ENCODE measurements at places on chromosomes 13 and 19.

GRCh38 chr13:44148159-44148914, 225.3 kb upstream of the SERP2 start:
- no peak for DNase-seq

- DNase-seq, result no peak
Measured at GRCh38 chr13:91544723-91545122, 146.3 kb downstream of the GPC5 start.

- DNase-seq, result no peak
Measured at GRCh38 chr13:97317933-97318332, 95.8 kb downstream of the MBNL2 start.

GRCh38 chr13:114015111-114015968, 41.5 kb upstream of the C13orf46 start:
- DNase-seq, result no peak

DNA sequence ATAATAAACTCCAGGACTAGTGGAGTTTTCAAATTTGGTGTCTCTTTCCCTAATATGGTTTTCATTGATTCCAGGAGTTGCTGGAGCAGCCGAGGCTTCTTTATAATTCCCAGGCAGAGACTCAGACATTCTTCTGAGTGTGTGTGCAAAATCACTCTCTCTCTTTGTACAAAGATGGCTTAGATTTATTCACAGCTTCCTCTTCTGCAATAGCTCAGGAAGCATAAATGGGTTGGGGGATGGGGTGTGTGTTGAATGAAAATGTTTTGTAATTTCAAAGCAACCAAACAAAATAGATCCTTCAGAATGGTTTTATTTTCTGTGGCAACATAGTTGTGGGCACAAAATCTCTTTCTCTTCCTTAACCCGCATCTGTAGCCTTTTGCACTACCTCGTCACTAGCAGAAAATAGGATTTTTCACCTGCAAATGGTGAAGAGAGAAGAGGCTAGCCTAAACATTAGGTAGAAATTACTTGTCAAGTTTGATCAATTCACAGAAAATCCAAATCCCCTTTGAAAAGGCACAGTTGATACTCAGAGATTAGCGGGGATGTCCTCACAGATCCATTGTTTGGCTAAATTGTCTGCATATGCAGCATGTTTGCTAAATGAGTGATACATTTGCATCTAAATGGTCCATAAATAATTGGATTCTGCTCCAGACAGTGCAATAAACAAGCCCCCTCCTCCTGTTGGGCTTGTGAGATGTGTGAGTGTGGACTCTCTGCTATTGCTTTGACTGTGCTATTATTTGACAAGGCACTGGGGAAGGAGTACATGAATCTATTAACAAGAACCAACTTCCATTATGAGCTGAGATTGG, 66.7 kb downstream of the CBY2 start:
- DNase-seq, result no peak

DNA sequence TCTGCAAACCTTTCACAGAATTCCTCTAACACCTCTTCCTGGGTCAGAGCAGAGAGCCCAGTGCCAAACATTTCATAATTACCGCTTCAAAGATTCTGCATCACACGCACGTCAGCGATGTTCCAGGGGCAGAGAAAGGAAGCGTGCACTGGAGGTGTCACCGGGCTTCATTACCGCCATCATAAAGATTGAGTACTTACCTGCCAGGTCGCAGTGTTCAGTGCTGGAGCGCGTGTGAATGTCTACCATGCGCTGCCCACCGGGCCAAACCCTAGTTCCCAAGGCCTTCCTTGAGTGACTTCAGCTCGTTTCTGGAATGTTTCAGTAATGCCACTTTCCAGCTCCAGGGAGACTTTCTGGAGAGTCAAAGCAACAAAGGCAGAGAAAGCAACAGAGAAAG, 104.4 kb downstream of the ZDHHC20 start:
- no peak for DNase-seq

- no peak for DNase-seq
Measured at GRCh38 chr13:48593536-48593935, 60.2 kb upstream of the CYSLTR2 start.

DNA sequence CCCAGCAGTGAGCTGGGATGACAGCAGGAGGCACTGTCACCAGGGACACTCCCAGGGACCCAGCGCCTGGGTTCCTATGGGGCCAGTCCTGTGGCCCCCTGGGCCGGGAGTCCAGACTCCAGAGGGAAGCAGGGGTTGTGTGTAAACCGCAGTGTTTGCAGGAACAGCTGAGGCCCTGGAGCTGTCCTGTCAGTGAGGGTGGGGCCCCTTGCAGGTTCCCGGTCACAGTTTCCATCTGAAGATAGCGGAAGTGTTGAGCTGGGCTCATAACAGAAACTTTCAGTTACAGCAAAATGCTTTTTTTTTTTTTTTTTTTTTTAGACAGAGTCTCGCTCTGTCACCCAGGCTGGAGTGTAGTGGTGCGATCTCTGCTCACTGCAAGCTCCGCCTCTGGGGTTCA, 17.7 kb upstream of the CSNK1G2 start:
- no peak for DNase-seq

DNA sequence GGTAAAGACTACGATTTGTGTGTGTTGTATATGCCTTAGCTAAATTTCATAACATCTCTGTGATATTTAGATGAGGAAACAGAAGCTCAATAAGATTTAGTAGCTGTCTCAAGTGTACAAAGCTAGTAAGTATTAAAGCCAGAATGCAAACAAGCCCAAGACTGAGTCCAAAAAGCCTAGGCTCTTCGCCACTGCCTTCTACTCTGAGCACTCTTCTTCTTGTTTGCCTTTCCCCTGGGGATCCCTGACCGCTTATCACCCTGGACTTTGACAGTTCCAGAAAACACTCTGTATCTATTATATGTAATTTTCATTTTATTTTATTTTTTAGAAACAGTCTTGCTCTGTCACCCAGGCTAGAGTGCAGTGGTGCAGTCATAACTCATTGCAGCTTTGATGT, 5.8 kb downstream of the TM9SF2 start:
- DNase-seq, result no peak

GRCh38 chr19:47714339-47714738, 1.1 kb downstream of the EHD2 start:
- DNase-seq, result no peak

- no peak for DNase-seq
Measured at GRCh38 chr13:48491423-48492095, 41.3 kb downstream of the RCBTB2 start.

- DNase-seq, result no peak
Measured at GRCh38 chr13:112351825-112352224, 24.3 kb upstream of the SPACA7 start.

DNA sequence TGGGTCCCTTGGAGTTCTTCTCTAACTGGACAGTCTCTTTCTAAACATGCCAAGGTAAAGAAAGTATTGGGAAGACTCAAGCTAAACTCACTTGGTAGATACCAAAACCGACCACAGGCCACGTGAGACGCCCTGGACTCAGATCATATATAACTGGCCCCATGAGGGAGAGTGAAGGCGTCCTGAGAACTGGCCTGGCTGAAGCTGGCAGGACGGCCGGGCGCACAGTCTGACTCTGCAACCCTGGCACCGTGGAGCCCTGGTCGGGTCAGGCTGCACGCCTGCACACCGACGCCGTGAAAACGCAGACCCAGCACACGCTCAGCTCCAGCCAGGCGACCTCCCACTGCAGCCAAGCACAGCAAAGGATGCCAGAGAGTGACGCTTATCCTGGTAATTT, 122.5 kb upstream of the SPACA7 start:
- DNase-seq, result no peak

Data from RCC 7860 (cell line).